ENCODE measurements at places on chromosomes 1 and 21.

- peak overlapping the region; percentile 24 for H3K4me3 ChIP-seq
- H3K27me3 ChIP-seq = no peaks in the 10 kb centered on the region
- H3K4me1 ChIP-seq = peaks cover 80% of the 10 kb centered on the region
- DNase-seq = no peak
Measured at GRCh38 chr1:66285618-66286270, 248.2 kb upstream of the SGIP1 start.

GRCh38 chr1:43750083-43750482 is 42.7 kb downstream of the ST3GAL3 start:
- H3K27me3 ChIP-seq = no peaks in the 10 kb centered on the region
- no peaks in the 10 kb centered on the region for H3K36me3 ChIP-seq
- H3K4me3 ChIP-seq = no peak overlapping the region
- DNase-seq = no peak

GRCh38 chr1:67004176-67004575 is 49.8 kb downstream of the SLC35D1 start:
- H3K4me3 ChIP-seq = no peak overlapping the region
- no peak overlapping the region for H3K27ac ChIP-seq
- peaks cover 7% of the 10 kb centered on the region for H3K4me1 ChIP-seq
- DNase-seq = no peak

DNA sequence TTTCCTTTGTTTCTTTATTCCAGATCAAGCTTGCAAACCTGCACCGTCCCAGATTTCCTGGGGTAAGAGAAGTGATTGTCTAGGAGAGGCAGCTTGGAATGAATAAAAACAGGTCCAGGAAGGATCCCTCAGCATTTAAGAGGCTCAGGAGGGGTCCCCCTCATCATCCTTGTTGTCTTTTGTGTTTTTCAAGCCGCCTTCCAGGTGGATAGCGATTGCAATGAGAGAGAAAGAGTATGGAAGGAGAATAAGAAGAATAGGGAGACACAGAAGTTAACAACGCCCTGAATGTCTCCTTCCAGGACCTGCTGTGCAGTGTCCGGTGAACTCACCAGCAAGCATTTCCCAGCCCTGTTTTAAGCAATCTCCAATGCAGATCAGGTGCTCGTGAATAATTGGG is 8.5 kb downstream of the ERG start:
- no peaks in the 10 kb centered on the region for H3K36me3 ChIP-seq
- H3K27me3 ChIP-seq = peaks cover 78% of the 10 kb centered on the region
- H3K27ac ChIP-seq = no peak overlapping the region
- H3K4me1 ChIP-seq = no peaks in the 10 kb centered on the region

DNA sequence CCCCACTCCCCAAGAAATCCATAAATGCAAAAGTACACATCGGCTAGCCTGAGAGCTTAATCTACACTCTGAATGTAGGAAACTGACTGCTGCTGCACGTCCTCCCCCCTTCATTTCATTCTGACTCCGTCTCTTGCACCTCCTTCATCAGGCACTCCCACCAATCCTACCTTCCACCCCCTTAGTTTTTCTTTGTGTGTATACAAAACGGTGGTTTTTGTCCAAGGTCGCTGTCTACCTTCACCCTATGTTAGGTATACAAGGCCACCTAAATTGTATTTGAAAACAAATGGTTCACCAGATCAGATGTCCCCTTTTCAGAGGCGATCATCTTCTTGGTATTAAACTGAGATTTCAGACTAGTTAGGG is 1.9 kb downstream of the WDR26 start:
- peaks cover 73% of the 10 kb centered on the region for H3K4me1 ChIP-seq
- peak overlapping the region; percentile 70 for H3K27ac ChIP-seq
- peak; percentile 24 for DNase-seq
- no peaks in the 10 kb centered on the region for H3K27me3 ChIP-seq

- peaks cover 6% of the 10 kb centered on the region for H3K36me3 ChIP-seq
- H3K27ac ChIP-seq = no peak overlapping the region
- no peak for DNase-seq
- H3K4me3 ChIP-seq = no peak overlapping the region
Measured at GRCh38 chr21:45740491-45741357, 97.2 kb downstream of the PCBP3 start.

DNA sequence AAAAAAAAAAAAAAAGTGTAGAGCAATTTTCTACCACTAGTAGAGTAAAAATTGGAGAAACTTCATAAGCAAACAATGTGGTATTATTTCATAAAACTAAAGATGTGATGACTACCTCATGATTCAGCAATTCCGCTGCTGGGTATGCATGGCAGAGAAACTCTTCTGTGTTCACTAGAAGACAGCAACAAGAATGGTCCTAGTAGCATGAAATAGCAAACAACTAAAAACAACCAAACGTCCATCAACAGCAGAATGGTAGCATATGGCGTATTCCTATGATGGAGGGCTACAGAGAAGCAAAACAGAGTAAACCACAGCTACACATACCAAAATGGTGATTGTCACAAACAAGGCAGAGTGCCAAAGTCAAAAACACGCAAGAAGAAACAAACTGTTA is 18.9 kb downstream of the HTR1D start:
- peaks cover 6% of the 10 kb centered on the region for H3K27me3 ChIP-seq
- DNase-seq = no peak
- no peak overlapping the region for H3K27ac ChIP-seq
- H3K4me1 ChIP-seq = no peaks in the 10 kb centered on the region

- H3K4me1 ChIP-seq = peaks cover 21% of the 10 kb centered on the region
- H3K27ac ChIP-seq = no peak overlapping the region
- H3K4me3 ChIP-seq = no peak overlapping the region
- H3K36me3 ChIP-seq = no peaks in the 10 kb centered on the region
- DNase-seq = no peak
Measured at GRCh38 chr21:45538381-45539045, 3.7 kb downstream of the SLC19A1 start.

- no peak for DNase-seq
- no peak overlapping the region for H3K27ac ChIP-seq
- peaks cover 21% of the 10 kb centered on the region for H3K4me1 ChIP-seq
- H3K4me3 ChIP-seq = no peak overlapping the region
- H3K36me3 ChIP-seq = no peaks in the 10 kb centered on the region
Measured at GRCh38 chr1:207056673-207057072, 3.6 kb downstream of the PFKFB2 start.

DNA sequence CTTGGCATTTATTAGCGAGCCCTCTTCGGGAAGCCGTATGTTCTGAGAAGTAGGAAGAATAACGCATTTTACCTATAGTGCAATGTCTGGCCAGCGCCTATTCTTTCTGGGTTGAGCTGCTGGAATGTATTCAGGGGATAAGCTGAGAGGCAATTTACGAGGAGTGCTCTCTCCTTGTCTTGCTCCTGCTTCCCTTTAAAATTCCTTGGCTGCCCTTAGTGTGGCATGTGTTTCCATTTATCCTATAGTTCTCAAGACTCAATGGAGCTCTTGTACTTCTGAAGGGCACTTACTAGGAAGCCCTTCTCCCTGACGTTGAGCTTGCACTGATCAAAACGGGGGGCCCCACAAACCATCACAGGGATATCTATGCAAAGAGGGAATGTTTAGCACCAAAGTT is 364.6 kb downstream of the DISC1 start:
- H3K4me3 ChIP-seq = no peak overlapping the region
- H3K4me1 ChIP-seq = no peaks in the 10 kb centered on the region

GRCh38 chr1:79694241-79694640 is 687.7 kb upstream of the ADGRL4 start:
- no peaks in the 10 kb centered on the region for H3K4me1 ChIP-seq
- no peaks in the 10 kb centered on the region for H3K27me3 ChIP-seq
- H3K27ac ChIP-seq = no peak overlapping the region
- no peak overlapping the region for H3K4me3 ChIP-seq
- DNase-seq = no peak

DNA sequence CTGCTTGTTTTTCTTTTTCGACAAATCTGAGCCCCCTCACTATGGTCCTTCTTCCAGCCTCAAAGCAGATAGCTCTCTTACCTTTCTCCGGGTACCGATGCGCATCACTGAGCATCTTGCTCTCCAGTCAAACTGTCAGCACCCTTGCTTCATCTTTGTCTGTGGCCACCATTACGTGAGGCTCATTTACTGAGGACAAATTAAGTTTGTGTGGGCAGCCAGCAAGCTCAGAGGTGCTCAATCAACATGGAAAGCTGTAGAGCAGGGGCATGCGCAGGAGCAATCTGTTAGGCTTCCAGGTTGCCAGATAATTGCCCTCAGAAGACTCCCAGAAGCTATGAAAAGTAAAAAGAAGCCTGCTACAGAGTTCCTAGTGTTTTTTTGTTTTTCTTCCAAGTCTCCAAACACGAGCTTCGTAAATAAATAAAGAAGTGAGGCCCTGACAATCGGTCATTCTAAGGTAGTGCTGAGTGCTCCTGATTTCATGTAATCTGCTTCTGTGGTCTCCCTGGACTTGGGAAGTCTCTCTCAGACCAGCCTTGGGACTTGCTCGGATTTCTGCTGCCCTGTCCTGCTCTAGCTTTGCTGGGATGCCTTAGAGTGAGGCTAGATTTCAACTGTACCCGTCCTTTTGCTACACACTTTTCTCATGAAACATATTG is 1.8 kb downstream of the C1orf53 start:
- H3K4me1 ChIP-seq = peaks cover 39% of the 10 kb centered on the region
- peak overlapping the region; percentile 4 for H3K4me3 ChIP-seq
- H3K36me3 ChIP-seq = no peaks in the 10 kb centered on the region
- DNase-seq = no peak
- H3K27me3 ChIP-seq = peaks cover 70% of the 10 kb centered on the region
- H3K27ac ChIP-seq = no peak overlapping the region

- no peak for DNase-seq
- no peak overlapping the region for H3K27ac ChIP-seq
- H3K27me3 ChIP-seq = peaks cover 14% of the 10 kb centered on the region
Measured at GRCh38 chr1:210822932-210823331, 311.0 kb downstream of the KCNH1 start.

- peak within 1 kb of the TSS; percentile 68 for H3K4me3 ChIP-seq
- no peaks in the 10 kb centered on the region for H3K27me3 ChIP-seq
- H3K36me3 ChIP-seq = no peaks in the 10 kb centered on the region
- peak within 1 kb of the TSS; percentile 18 for H3K27ac ChIP-seq
- DNase-seq = peak; percentile 71
Measured at GRCh38 chr1:159826441-159827101, at the start of gene SLAMF8. SLAMF8 (plus strand) TSS chr1:159826873; CDS start chr1:159826899, 26 bp downstream.

DNA sequence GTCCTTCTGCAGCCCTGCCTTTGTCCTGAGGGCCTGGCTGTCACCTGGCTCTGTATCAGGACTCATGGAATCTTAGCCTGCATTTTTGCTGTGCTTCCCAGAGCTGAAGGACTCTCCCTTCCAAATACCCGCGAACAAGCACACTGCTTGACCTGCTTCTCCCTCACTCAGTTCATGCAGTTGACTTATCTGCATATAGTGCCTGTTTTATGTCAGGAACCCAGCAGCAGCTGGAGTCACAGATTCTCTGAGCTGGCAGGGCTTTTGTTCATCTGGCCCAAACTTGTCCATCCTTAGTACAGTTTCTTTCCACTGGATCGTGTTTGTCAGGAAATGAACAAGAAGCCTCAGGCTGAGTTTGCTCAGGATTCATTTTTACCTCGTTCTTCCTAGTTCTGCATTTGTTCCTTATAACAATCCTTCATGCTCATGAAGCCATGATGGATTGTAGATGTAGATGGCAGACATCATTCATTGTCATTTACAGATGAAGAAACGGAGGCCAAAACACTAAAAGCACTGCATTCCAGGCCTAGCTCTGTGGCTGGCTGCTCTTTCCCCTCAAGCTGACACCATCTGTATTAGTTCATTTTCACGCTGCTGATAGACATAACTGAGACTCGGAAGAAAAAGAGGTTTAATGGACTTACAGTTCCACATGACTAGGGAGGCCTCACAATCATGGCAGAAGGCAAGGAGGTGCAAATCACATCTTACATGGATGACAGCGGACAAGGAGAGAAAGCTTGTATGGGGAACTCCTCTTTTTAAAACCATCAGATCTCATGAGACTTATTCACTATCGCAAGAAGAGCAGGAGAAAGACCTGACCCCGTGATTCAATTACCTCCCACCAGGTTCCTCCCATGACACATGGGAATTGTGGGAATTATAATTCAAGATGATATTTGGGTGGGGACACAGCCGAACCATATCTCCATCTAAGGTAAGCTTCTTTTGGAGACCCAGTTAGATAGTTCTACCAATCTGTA is 150.9 kb downstream of the HIVEP3 start:
- no peaks in the 10 kb centered on the region for H3K27me3 ChIP-seq
- H3K4me3 ChIP-seq = no peak overlapping the region
- H3K36me3 ChIP-seq = no peaks in the 10 kb centered on the region

- peaks cover 27% of the 10 kb centered on the region for H3K4me1 ChIP-seq
- no peaks in the 10 kb centered on the region for H3K27me3 ChIP-seq
- H3K36me3 ChIP-seq = peaks cover 43% of the 10 kb centered on the region
- H3K27ac ChIP-seq = peak within 1 kb of the TSS; percentile 100
- peak within 1 kb of the TSS; percentile 99 for H3K4me3 ChIP-seq
- peak; percentile 60 for DNase-seq
Measured at GRCh38 chr1:116754198-116754977, at the start of gene CD2. CD2 (plus strand) TSS chr1:116754430; CDS start chr1:116754493, 63 bp downstream.

DNA sequence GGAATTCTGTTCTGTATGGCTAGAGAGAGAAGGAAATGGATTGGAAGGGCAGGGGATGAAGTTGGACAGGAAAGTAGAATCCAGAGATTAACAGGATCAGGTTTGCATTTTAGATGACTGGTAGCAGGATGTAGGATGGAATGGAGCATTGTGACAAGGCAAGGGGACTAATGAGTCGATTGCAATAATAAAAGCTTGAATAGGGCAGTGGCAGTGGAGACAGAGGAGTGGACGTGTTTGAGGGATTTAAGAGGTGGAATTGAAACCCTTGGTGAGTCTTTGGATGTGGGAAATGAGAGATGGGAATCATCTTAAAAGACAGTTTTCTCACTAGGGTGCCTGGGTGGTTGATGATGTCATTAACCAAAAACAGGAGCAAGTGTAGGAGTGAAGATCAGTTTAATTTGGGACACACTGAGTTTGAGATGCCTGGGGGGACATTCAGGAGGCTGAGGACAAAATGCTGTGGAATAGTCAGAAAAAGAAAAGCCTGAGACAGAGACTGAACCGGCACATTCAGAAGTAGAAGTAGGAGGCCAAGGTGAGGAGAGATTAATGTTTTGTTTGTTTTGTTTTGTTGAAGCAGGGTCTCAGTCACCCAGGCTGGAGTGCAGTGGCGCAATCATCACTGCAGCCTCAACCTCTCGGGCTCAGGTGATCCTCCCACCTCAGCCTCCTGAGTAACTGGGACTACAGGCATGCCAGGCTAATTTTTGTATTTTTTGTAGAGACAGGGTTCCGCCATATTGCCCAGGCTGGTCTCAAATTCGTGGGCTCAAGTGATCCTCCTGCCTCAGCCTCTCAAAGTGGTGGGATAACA is 29.1 kb upstream of the C1orf146 start:
- no peak for DNase-seq
- no peaks in the 10 kb centered on the region for H3K36me3 ChIP-seq
- no peaks in the 10 kb centered on the region for H3K4me1 ChIP-seq

GRCh38 chr1:31723828-31724359 is 20.1 kb upstream of the COL16A1 start:
- H3K27ac ChIP-seq = no peak overlapping the region
- no peaks in the 10 kb centered on the region for H3K27me3 ChIP-seq
- peak; percentile 51 for DNase-seq
- no peaks in the 10 kb centered on the region for H3K4me1 ChIP-seq
